ENCODE measurements at places on chromosomes 6 and 20.
A peak's percentile ranks its signal among the peaks of the same experiment; 100 is the strongest.

DNA sequence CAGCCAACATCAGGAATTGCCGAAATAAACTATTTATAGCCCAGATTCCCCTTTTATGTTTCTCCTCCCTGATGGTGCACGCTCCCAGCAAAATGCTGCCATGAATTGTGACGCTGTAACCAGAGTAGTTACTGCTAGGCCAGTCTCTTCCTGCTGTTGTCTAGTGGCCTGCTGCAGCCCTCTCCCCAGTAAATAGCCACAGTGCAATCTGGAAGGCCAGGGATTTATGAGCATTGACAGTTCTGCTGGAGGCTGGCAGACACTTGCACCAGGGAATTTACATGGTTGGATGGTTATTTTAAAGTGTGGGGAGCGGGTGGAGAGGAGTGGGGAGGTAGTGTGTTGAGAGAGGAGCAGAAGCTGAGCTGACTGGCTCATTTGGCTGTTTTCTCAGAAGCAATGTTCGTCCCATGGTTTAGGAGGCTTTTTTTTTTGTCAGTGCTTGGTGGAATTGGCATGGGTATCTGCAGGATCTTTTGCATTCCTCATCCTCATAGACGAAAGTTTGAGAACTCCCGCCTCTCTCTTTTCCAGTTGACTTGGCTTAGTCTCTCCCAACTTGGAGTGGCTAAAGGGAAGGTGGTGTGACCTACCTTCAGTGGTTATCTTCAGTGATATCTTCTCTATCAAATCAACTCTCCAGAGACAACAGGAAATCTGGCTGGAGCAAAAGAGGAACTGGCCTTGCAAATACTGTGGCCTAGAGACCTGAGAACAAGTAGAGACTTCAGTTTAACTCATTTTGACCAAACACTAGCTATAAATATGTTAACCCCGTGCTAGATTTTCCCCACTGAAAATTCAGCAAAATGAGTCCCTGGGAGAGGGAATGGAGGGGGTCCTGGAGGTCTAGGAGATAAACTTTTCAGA, 99.3 kb upstream of the VSTM2L start:
- no peak for DNase-seq

- peak; percentile 85 for DNase-seq
Observed at GRCh38 chr6:35449287-35449881, 2.8 kb upstream of the FANCE start.

DNA sequence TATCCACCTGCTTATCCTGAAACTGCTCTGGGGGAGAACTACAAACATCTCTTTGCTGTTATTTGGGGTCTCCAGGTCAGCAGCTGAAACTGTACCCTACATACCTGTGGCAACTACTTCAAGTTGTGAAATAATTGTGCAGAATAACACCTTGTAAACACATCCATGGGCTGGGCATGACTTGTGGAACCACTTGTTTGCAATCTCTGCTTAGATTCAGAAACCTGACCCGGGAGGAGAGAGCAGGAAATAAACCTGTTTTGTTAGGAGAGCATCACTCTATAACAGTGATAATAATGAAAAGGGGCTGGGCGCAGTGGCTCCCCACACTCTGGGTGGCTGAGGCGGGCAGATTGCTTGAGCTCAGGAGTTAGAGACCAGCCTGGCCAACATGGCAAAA, 183.1 kb downstream of the NFATC2 start:
- no peak for DNase-seq

DNA sequence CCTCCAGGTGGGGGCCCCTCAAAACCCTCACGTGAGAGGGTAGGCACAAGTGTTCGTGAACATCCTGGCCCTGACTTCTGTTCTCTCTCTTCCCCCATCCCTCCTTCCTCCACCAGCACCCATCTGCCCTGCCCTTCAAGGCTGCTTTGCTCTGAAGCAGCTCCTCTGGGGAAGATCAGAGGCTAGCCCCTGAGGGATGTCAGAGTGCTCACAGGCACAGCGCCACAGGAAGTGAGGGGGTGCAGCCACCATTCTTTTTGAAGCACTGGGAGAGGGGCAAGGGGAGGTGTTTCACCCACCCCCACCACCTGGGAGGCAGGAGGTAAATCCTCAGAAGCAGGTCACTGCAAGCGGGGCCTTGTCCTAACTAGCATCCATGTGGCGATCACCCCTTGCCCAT, 11.4 kb downstream of the MOCS1 start:
- no peak for DNase-seq

DNA sequence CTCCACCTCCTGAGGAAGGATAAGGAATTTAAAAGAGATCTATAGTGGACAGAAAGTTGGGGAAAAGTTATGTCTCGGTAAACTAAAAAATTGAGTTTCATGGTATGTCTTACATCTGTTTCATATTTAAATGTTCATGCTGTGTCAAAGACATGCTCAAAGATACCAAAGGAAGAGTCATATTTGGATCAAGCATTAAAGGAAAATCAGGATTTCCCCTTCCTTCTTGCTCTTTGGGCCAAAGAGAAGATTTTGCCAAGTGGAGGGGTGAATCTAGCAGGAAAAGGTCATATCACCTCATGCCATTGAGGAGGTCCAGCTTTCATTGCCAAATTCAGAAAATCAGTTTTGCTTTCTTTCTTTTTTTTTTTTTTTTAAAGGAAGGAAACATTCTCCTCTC, 192.4 kb downstream of the OGFRL1 start:
- no peak for DNase-seq

DNA sequence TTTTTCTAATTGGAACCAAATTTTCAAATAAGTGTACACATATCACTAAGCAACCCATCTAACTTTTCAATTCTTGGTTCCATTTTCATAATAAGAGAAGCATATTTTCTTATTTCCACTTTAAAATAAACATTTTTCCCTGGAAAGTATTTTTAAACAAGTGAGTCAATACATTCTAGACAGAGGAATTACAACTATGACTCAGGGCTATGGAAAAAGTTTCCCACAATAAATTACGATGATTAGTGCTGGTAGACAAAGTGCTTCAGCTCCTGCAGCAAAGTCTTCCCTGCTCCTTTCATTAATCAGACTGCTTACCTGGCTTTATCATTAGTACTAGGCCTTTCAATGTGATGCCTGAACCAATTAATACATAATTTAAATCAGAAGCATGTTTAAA, 322.5 kb downstream of the HACE1 start:
- peak; percentile 75 for DNase-seq

DNA sequence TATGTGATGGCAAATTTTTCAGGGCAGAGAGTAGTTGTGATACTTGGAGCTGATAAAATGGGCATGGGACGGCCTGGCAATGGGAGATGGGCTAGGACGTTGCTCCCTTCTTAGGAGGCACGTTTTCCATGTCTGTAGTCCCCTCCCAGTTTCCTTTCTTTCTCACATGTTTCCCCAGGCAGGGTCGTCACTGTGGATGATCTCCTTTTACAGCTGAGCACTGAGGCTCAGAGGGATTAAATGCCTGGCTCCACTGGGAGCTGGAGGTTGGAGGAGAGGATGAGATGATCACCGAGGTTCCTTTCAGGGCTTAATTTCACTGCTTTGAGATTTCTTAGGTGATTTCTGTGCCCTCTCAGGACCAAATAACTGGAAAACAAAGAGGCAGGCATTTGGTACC, 136.7 kb downstream of the SOBP start:
- no peak for DNase-seq

- DNase-seq: no peak
Observed at GRCh38 chr20:53873230-53873604, 197.2 kb downstream of the BCAS1 start.

- DNase-seq: no peak
Observed at GRCh38 chr6:156980515-156980914, 203.3 kb downstream of the ARID1B start.

DNA sequence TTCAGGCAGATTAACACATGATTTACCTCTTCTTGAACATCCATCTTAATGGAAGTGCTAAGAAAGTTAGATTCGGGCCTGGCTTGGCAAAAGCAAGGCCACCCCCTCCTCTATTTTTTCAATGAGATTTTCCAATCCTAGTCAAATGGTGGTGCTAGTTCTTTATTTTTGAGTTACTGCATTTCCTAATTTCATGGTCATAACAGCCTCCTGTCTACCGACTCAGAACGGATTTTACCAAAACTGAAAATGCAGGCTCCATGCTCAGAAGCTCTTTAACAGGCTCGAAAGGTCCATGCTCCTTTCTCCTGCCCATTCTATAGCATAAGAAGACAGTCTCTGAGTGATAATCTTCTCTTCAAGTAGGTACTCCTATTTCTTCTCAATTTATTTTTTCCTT, 117.2 kb upstream of the ESR1 start:
- peak; percentile 41 for DNase-seq

DNA sequence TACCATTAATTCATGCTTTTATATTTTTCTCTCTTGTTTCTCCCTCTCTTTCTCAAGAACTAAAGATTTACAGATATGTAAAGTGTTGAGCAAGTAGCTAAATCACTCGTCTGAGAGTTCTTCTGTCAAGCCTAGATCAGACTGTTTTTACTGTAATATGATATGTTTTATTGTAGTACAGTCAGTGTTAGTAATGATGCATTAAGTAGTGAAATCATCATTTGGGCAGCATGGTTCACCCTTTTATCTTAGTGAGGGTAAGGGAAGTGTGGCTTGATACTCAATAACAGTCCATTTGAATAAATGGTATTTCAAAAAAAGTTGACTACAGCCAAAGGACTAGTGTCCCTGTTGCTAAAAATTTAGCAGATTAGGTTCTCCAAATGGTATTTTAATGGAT, 9.2 kb downstream of the CYB5R4 start:
- DNase-seq: peak; percentile 88

GRCh38 chr6:131736811-131737210, 26.0 kb upstream of the CTAGE9 start:
- DNase-seq: no peak

- DNase-seq: no peak
Observed at GRCh38 chr6:137490961-137491360, 3.2 kb downstream of the OLIG3 start.

- no peak for DNase-seq
Observed at GRCh38 chr20:20489054-20489453, 121.2 kb downstream of the INSM1 start.

DNA sequence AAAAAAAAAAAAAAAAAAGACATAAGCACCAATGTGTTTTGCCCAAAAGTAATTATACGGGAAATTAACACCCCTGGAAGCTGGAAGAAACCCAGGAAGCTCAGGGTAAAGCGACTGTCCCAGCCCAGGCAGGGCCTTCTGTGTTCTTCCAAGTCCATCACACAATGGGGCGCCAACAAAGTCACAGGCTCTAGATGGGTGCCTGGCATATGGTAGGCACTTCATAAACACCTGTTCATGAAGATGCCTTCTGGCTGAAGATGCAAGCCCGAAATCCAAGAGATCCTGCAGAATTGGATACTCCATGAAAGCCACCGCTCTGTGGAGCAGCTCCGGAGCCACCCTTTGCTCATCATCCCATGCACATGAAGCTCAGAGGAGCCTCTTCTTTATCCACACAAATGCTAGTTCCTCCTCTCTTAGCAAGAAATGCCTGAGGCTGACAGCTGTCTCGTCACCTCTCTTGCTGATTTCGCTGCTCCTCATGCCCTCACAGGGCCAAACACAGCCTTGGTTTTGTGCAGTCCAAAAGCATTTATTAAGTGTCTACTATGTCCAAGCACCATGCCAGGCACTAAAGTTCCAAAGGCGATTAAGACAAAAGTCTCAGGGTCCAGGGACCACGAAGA, 76.6 kb downstream of the TRERF1 start:
- DNase-seq: no peak
